Vagina (tissue), 2 donors: ENCODE measurements at places on chromosomes 1 and 21.

DNA sequence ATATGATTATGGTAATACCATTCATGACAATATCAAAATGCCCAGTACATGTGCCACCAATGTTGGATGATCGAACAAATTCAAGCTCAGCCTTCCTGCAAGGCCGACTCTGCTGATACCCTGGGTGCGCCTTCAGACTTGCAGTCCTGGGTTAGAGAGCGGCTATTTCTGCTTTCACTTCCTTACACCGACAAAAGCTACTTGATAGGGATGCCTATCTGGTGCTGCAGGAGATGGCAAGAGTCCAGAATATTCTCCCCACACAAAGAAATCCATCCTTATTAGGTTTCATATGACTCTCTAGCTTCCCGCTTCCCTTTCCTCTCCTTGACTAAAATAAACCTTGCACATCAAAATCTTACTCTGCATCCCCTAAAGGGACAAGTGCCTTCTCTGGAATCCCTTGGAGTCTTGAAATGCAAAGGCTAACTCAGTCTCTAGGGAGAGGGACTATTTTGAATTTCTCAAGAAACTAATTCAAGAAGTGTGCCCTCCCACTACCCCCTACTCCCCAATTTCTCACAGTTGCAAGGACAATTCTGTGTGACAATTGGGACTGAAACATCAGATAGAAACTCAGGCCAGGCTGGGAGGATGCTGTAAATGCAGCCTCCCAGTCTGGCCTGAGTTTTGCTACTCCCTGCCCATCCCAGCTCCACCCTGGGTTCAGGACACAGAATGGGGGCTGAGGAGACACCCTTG lies 103.1 kb upstream of the USP24 start:
- no peak for DNase-seq

GRCh38 chr1:118160806-118161205 lies 24.2 kb downstream of the SPAG17 start:
- DNase-seq, result no peak

DNA sequence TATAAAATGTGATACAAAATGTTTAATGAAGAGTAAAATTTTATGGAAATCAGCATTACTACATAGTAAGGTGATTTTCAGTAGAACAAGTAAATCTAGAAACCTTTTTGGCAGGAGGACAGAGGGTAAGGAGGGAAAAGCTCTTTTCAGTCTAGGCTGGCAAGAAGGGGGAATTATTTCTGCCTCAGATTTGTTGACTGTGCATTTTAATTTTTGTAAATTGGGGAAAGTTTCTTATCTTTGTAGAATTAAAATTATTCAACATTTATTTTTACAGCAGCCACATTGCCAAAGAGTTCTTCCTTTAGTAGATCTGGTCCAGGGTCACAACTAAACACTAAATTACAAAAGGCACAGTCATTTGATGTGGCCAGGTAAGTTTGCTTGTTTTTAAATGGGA lies 109.2 kb downstream of the ITSN1 start:
- no peak for DNase-seq

DNA sequence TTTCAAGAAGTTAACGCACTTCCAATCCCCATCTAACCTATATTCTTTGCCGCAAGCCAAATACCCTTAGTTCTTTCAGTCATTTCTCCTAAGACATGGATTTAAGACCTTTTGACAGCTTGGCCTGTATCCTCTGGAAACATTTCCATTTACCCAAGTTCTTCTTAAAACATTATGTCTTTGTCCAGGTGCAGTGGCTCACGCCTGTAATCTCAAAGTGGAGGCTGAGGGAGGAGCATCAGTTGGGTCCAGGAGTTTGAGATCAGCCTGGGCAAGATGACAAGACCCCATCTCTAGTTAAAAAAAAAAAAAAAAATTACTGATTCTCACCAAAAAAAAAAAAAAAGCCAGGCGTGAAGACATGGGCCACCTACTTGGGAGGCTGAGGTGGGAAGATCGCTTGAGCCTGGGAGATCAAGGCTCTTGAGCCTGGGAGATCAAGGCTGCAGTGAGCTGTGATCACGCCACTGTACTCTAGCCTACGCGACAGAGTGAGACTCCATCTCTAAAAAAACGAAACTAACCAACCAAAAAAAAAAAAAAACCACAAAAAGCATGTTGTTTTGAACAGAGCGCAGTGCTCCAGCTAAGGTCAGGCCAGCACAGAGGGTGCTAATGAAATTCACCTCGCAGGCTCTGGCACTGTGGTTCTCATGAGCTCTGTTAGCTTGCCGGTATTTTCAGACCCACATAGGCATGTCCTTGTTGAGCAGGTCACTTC lies 36.0 kb downstream of the NUAK2 start:
- no peak for DNase-seq

DNA sequence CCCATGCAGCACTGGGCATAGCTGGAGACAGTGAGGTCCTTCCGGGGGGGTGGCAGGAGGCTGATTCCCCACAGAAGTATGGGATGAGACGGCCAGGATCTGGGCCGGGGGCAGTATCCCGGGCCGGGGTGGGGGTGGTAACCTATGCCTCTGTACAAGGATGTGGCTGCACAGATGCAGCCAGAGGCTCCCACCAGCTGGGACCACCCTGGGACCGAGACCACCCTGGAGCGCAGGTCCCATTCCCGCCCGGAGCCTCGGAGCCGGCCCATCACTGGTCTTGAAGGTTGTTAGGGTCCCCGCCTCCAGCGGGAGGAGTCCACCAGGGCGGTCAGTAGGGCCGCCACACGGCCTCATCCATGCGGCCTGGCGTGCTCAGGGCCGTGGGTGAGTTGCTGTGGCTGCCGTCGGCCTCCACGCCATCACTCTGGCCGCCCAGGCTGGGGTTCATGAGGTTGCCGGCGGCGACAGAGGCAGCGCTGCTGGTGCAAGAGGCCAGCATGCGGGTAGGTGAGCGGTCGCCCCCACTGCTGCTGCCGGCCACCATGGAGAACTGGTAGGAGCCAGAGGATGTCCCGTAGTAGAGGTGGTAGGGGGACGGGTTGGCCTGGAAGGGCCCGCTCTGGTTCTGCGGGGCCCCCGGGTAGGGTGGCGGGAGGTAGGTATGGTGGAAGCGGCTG lies 28.1 kb downstream of the RUNX3 start:
- peak; percentile 94 for DNase-seq
